Right ventricle myocardium inferior (tissue), 1 donor: ENCODE measurements at places on chromosomes 1 and 21. TPM values are rescaled to one million over a fixed set of nuclear protein-coding genes. Genes with fewer than 3 reads are reported as not detected.

Gene PIGP
- total RNA-seq, result 40.1 TPM

GRCh38 chr1:158943059-158943458 is 11.7 kb downstream of the PYHIN1 start:
- DNase-seq, result no peak

GRCh38 chr1:45883658-45884057 is 80.2 kb downstream of the MAST2 start:
- DNase-seq, result no peak

GRCh38 chr1:108570128-108570527 is 10.2 kb downstream of the EEIG2 start:
- DNase-seq, result no peak

GRCh38 chr1:248824301-248824700 is 1.4 kb downstream of the SH3BP5L start:
- no peak for DNase-seq

Gene IFI44
- 10.4 TPM for total RNA-seq

DNA sequence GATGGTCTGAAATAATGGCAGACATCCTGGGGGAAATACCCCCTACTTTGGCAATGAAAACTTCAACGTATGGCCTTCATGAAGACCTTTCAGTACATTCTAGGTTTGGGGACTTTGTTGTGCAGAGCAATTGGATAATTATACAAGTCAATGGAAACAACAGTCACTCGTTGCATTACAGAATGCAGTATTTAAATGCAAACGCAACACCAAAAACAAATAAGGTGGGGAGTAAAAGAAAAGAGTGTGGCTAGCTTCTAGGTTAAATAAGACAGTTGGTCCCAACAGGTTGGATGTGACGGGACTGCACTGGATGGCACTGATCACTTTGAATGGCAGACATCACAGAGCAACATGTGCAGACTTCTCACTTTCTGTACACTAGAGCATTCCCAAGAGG is 358.3 kb upstream of the GREM2 start:
- no peak for DNase-seq

GRCh38 chr1:150268340-150268704 is 494 bp downstream of the APH1A start:
- DNase-seq, result no peak

DNA sequence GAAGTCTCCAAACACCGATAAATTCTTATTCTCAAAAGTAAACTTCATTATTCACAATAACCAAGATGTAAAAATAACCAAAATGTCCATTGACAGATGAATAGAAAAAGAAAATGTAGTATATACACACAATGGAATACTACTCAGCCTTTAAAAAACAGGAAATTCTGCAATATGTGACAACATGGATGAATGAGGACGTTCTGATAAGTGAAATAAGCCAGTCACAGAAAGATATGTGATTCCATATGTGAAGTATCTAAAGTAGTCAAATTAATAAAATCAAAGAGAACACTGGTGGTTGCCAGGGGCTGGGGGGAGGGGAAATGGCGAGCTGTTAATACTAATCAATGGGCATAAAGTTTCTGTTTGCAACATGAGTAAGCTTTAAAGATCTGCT is 36.0 kb downstream of the LRRC8C start:
- no peak for DNase-seq

- DNase-seq, result no peak
Measured at GRCh38 chr1:98098473-98098872, 177.6 kb upstream of the DPYD start.

- no peak for DNase-seq
Measured at GRCh38 chr1:8096105-8097011, 70.2 kb upstream of the ERRFI1 start.

GRCh38 chr1:115217150-115218033 is 120.7 kb downstream of the NGF start:
- DNase-seq, result no peak

DNA sequence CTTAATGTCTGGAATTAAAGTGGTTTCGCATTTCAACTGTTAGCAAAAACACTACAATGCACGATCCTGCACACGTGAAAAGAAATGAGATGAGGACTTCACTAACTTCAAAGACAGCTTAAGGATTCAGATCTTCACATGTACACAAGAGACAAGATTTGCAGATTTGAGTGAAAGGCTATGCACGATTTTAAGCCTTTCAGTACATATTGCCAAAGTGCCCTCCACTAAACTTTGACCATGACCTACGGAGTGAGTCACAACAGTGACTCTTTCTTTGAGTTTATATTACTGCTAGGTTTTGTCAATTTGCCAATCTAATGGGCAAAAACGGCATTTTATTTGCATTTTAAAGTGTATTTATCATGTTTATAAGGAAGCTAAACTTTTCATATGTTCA is 41.2 kb upstream of the CR1L start:
- no peak for DNase-seq

DNA sequence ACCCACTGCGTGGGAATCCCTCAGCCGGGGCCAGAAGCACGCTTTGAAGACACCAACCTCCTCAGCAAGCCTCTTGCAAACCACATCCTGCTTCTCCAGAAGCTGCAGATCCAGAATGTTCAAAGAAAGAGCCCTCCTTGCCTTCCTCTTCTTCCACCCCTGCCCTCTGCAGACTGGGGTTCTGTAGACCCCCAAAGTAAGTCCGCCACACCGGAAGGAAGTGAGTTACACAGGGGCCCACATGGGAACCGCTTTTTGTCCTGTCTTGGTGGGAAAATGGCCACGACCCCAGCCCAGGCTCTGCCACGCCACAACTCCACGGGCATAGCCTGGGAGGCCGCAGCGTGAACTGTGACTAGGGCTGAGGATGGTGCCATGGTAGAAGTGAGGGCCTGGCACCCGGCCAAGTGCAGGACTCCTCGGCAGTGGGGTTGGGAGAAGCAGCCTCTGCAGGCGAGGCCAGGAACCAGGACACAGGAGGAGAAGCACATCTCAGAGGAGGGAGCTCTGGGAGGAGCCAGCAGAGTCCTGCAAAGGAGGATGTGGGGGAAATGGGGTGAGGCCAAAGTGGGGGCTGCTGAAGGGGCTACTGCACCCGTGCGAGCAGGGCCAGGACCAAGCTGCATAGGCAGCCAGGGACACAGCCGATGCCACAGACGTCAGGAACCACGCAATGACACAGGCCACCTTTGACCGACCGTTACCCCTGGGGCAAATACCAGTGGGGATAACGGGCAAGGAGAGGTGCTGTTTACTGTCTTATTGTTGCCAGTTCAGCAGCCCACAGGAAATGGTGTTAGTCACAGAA is 30.9 kb downstream of the PDE9A start:
- DNase-seq, result no peak

Gene CD5L
- total RNA-seq, result 2.5 TPM

DNA sequence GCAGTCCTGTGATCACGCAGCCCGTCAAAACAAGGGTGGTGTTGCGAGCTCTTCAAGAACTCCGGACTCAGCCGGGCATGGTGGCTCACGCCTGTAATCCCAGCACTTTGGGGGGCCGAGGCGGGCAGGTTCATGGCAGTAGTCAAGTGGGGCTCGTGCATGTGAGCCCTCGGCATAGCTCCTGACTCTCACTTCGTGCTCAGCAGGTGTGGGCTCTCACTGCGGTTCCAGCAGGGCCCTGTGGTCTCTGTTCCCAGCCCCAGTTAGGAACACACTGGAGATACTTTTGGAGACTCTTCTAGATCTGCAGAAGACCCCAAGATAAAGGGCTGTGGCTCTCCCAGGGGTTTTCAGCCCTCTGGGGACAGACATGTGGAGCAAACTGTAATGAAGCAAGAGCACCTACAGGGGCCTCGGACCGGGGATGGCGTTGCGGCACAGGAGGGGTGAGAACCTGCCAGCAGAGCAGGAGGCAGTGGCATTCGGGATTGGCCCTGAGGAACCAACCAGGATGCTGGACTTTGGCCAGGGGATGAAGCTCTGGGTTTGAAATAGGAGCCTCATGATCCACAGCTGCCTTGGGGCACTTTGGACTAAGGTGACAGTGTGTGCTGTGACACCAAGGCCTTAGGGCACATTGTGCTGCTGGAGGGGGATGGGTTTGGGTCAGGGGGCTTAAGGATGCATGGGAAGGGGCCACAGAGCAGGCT is 443.2 kb downstream of the CAMTA1 start:
- no peak for DNase-seq

Gene TMEM269
- total RNA-seq, result not detected

DNA sequence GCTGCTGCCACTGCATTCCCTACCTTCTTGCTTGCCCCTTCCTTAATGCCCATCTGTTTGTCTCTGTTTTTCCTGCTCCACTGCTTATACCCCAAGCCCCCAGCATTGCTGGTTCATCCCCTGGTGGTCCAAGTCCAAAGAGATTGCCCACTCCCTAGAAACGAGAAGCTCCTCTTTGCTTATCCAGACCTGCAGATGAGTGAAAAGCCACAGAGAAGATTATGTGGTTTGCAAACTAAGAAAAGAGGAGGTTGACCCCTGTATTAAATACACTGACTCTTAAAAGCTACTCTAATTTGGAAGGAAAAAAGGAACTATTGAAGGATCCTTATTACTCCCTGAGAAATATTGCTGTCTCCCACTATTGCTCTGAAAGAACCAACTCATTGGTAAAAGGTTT is 146.8 kb upstream of the RAB4A start:
- no peak for DNase-seq

DNA sequence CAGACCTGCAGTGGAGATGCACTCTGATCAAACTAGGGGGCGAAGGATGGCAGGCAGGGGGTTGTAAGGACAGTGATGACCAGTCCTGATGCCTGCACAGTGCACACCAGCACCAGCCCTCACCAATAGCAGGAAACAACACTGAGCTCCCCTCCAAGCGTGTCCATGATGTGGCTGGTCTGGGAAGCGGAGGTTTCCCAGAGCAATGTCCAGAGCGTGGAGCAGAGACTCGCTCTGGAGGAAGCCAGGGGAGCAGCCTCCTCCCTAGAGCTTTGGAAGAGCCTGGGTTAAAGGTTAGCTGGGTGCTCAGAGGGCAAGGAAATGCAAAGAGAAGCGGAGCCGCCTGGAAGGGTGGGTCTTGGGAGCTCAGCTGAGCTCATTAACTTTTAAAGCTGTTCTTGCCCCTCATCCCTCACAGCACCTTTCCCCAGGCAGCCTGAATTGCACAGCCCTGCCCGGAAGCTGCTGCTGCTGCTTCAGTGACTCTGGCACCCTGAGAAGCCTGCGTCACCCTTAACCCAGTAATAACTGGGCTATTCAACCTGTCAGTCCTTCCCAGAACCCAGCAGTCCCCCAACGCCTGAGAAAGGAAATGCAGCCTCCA is 162.2 kb upstream of the RAB4A start:
- no peak for DNase-seq

DNA sequence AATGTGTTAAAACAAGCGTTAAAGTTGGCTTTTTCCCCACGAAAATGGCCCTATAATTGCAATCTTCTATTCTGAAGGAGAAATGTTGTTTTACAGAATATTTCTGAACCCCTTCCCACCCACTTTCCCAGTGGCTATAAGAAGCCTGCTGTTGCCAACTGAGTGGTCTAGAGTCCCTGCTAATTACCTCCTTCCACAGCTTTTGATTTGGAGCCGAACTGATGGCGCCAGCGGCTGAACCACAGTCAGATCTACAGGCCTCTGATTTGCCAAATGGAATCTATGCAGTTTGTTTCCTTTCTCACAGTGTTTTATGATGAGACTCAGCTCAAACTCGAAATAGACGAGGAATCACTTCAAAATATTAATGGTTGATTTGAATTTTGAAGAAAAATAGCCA is 76.0 kb upstream of the C1orf105 start:
- no peak for DNase-seq

GRCh38 chr1:248805876-248806275 is 19.8 kb downstream of the SH3BP5L start:
- DNase-seq, result no peak

DNA sequence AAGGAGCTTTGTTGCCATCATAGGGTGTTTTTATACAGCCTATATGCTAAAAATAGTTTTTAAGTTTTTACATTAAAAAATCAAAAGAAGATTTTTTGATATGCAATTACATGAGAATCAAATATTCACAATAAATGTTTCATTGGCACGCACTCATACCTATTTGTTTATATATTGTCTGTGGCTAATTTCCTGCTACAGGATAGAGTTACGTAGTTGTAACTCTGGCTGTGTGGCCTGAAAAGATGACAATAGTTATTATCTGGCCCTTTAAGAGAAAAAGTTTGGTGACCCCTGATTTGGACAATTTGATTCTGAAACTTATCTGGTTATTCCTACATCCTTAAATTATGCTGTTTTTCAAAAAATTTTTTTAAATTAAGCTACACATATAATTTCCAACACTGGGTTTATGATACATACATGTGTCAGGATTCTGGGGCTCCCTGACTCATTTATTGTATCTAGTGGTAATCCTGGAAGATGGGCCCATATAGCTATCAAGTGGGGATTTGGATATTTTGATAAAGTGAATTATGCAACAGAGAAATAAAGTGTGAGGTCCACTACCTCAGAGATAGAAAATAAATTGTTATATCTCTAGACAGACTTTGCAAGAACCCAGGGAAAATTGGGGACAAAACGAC is 370.2 kb upstream of the LYPLAL1 start:
- DNase-seq, result no peak

- DNase-seq, result peak; percentile 73
Measured at GRCh38 chr1:210233495-210234328, 1.1 kb downstream of the SERTAD4 start.

- no peak for DNase-seq
Measured at GRCh38 chr1:185014941-185015340, 30.4 kb upstream of the RNF2 start.

GRCh38 chr1:53639996-53640700 is 98.8 kb downstream of the GLIS1 start:
- peak; percentile 21 for DNase-seq

Gene VWA1
- 20.5 TPM for total RNA-seq

Gene GBP6
- total RNA-seq, result 0.14 TPM

GRCh38 chr21:41289431-41289830 is 27.2 kb upstream of the FAM3B start:
- no peak for DNase-seq

Gene SAMD11
- total RNA-seq, result 1.7 TPM

- DNase-seq, result no peak
Measured at GRCh38 chr1:40393173-40393572, 19.6 kb downstream of the SMAP2 start.

GRCh38 chr1:64337475-64337874 is 132.5 kb upstream of the CACHD1 start:
- no peak for DNase-seq

- no peak for DNase-seq
Measured at GRCh38 chr21:35777081-35777480, 283.2 kb downstream of the SETD4 start.

Gene NLRP3
- total RNA-seq, result 1.2 TPM

- no peak for DNase-seq
Measured at GRCh38 chr21:39648879-39649278, 36.1 kb downstream of the B3GALT5 start.
